ENCODE measurements at places on chromosomes 3 and 15.

DNA sequence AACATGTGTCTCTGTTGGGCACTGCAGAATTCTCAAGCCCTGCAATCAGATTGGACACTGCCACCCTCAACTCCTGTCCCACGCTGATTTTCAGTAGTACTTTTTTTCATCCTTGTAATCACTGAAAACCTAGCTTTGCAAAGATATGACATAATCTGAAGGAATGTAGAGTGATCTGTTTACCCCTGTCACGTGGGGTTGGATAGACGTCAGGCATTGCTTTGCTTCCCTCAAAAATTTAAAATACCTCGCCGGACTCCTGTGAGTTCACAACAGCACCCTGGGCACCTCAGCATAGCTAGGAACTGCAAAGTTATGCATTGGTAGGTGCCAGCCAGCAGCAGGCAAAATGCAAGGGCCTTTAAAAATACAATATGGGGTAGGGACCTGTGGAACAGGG is 71.1 kb upstream of the OXTR start:
- peak; percentile 16 for DNase-seq

- no peak for DNase-seq
These were observed 646.6 kb downstream of the NTRK3 start for GRCh38 chr15:87609894-87610293.

DNA sequence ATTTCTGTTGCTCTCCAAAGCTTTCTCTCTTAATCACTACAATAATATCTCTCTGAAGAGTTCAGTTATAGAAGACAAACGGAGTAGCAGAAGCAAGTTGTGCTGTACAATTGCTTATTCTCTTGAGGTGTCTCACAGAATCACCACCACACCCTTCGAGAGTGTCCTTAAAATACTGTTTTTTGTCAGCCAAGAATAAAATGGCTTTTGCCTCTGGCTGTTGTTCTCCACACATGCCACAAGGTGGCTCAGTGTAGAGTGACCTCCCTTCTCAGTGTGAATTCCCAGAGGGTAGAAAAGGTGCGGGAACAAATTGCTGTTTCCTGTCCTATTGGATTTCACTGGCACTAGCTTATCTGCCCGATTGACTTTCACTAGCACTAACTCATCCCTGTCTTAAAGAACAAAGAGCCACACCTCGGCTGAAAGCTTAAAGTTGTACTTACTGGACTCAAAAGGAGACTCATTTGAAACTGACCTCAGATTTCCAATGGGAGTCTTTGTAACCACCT is 134.2 kb upstream of the SATB1 start:
- peak; percentile 60 for DNase-seq

- DNase-seq, result peak; percentile 30
These were observed 16.3 kb downstream of the BCL2A1 start for GRCh38 chr15:79954661-79955060.

GRCh38 chr3:120909602-120909878 is 1.5 kb downstream of the STXBP5L start:
- peak; percentile 26 for DNase-seq

DNA sequence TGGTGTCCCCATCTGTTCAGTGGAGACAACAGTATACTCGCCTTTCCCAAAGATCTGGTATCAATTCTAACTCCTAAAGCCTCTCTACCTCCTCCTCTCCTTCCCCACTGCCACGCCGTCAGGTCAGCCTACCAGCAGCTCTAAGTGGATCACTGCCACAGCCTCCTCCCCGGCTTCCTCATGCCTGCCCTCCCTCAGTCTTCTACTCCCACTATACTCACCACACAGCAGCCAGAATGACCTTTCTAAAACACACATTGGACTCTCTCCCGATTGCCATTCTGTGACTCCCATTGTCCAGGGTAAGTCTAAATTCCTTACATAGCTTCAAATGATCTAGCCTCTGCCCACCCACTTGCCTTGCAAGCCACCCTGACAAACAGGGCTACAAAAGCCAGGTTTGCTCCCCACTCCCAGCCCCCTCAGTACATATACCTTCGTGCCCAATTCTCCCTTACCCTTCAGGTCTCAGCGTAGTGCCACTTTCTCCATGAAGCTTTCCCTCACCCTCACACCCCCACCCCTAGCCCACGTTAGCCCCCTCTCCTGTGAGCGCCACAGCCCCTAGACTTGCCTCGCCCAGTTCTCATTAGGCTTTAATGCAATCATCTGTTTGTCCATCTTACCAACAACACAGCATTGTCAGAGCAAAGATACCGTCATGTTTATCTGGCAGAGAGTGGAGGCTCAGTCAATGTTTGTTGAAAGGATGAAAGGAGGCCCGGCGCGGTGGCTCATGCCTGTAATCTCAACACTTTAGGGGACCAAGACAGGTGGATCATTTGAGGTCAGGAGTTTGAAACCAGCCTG is 9.5 kb upstream of the SEMA7A start:
- no peak for DNase-seq

- DNase-seq, result no peak
These were observed 369.7 kb upstream of the PROK2 start for GRCh38 chr3:72154391-72155335.

- no peak for DNase-seq
These were observed 1.4 kb upstream of the ISG20 start for GRCh38 chr15:88637436-88637835.

- DNase-seq, result no peak
These were observed 129.5 kb downstream of the TFDP2 start for GRCh38 chr3:142019794-142020320.

DNA sequence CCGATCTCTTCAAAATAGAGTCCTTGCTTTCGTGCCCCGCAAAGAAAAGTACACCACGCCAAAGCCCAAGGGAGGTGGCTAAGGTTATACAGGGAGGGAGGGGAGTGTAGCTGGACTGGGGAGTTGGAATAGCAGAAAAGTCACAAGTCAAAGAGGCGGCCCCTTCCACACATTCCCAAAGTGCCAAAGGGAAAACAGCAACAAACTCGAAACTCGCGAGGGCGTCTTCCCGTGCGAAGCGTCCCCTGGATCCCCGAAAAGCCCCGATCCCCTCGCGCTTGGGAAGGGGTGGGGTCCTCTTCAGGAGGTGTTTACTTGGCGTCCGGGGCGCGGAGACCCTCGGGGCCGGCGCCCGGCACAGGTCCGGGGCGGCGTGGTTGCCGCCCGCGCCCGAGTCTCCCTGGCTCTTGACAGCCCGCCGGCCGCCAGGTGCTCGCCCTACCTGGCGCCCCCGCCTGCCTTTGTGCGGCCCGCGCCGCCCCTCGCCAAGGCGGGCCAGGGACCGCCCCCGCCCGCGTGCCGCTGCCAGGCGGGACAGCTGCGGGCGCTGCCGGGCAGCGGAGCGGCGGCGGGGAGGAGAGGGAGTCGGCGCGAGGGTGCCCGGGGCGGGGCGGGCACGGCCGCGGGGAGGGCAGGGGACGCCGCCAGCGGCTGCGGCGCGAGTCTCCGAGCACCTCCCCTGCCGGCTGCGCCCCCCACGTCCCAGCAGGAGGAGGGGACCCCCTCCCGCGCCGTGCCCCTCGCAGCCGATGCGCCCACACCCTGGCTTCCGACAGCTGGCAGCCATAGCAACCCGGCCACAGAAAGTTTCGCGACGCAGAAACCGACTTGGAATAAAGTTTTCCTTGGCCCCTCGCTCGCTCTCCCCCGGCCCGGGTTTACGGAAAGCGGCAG is 966 bp downstream of the MYO1E start:
- peak; percentile 20 for DNase-seq

GRCh38 chr3:40602778-40603385 is 78.1 kb downstream of the ZNF621 start:
- no peak for DNase-seq

DNA sequence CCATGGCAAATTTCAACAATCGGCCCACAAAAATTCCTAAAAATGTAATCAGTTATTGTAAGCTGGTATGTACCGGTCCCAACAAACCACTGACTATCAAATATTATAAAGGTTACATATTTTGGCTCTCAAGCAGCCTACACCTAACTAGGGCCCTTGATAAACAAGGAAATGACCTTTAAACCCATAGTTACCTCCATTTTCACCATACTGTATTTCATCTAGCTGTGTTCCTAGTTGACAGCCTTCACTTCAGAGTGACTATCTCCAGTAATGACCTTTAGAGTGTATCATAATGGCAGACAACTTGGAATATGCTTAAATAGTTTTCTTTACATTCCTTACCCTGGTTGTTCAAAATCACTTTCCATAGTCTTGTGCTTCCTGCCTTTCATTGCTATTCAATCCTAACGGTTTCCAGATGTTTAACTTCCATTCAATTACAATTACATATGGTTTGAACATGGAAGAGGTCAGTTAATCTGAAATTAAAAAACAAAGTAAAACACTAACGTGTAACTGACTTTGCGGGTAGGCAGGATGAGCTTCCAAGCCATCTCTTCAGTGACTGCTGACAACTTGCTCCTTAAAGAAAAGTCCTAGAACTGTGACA is 111.9 kb upstream of the TSC22D2 start:
- DNase-seq, result no peak

- no peak for DNase-seq
These were observed 159.4 kb upstream of the SMAD3 start for GRCh38 chr15:66905954-66906353.

DNA sequence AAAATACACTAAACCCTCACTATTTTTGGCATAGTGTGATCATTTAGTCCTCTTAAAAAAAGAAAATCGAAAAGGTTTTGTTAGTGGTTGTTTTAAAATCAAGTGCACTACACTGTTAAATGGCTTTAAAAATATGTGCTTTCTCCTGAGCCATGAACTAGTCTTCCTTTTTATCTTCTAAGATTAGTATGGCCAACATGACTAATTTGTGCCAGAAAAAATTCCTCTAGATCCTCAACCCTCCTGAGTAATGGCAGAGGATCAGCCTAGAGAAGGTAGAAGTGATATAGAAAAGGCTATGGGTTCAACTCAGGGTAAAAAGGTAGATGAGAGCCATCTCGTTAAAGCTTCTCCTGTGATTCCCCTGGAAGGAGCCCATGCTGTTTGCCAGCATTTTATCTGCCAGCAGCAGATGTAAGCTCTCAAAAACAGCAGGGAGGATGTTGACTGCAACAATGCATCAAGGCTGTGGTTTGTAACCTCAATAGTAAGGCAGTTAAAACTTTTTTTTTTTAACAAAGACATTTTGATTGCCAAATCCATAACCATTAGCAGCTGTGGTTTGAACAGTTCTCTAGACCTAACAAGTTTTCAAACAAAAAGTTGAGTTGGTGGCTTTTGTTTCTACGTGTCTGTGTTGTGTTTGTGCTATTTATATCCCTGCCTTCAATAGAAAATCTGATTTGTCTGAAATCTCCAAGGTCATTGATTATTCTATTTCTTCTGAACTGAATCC is 30.2 kb upstream of the ZNF609 start:
- DNase-seq, result no peak

DNA sequence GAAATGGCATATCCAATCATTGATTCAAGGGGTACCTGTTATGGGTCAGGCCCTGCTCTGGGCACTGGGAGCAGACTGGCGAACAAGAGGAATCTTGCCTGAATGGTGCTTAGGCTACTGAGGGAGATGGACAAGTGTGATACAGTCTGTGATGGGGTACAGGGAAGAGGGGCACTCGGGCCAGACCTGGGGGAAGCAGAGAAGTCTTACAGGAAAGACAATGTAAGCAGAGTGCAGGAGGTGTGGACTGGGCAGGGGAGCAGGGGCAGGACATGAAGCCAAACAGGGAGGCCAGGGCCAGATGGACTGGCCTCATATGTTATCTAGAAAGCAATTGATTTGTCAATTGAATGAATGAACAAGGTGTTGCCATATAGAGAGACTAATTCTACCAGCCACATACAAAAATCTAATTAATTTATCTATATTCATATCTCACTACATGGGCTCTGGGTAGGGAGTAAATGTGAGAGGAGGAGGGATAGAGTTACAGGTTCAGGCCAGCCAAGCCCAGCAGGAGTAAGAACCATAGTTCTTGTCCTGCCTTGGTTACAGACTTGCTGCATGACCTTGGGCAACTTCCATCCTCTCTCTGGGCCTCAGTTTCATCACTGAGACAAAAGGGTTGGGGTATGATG is 3.6 kb upstream of the IGDCC4 start:
- DNase-seq, result no peak

DNA sequence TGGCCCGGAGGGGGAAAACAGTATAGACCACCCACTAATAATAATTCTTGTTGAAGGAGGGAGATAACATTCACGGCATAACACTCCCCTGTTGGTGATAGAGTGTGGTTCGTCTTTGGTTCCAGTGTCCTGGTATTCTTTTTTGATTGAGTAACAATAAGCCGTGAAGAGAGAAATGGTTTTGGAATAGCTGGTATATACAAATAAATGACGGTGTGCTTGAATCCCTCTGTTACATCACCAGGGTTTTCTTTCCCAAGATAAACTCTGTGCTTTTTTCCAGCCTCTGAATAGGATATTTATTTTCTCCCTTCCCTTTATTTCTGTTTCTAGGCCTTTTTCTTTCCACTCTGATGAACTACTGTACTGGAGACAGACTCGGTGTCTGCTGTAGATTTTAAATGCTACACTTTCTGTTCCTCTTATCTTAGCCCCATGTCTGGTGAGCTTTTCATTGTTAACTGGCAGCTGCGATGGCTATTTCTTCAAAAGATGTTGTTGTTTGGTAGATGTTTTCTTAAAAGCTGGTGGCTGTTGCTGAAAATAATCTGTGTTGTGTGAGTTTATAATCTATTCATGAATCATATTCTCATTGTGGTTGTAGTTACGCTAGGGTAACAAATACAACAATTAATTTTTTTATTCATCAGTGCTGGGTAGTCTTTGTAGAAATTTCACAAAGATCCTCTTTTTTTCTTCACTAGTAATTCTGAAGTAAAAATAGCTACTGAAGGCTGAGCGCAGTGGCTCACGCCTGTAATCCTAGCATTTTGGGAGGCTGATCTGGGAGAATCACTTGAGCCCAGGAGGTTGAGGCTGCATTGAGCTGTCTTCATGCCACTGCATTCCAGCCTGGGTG is 15.5 kb upstream of the SCAANT1 start:
- no peak for DNase-seq

DNA sequence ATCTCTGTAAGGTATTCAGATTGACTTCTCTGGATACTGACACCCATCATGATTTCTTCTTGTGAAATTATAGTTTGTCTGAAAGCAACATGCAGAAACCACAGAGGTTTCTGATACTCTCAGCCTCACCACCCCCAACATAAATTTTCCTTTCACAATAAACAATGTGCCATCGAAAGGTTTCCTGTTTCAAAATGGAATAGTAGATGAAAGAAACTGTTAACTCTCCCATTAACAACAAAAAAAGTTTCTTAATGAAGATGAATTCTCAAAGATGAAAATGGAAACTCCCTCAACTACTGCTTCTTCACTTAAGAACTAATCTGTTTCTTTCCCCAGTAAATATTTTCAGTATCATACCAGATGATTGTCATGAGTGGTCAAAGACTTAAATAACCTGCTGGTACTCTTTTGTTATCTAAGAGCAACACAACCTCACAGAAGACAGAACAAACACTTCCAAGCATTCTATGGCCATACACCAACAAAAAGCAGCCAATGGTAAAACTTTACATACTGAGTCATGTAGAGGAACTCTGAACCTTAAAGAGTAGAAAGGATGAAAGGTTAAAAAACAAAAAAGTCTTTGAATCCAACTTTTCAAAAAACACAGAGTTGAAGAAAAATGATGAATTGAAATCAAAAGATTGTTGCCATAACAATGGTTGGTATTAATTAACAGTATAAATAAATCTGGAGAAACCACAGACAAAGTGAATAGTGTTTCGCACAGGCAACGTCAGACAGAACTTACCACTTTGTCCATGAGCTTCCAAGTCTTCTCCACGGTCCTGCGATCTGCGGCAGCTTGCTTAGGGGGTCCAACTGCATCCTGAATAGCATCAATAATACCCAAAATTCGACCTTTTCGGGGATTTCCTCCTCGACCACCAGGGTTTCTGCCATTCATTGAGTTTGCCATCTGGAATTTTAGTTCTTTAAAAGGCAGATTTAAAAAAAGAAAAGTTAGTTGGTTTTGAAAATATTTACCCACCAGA is 1.9 kb downstream of the CBLB start:
- peak; percentile 58 for DNase-seq

GRCh38 chr15:69704229-69704628 is 251.6 kb downstream of the RPLP1 start:
- DNase-seq, result no peak

All from SK-MEL-5 (cell line).